RWPE1 (cell line): ENCODE measurements at places on chromosomes 1 and 21.

DNA sequence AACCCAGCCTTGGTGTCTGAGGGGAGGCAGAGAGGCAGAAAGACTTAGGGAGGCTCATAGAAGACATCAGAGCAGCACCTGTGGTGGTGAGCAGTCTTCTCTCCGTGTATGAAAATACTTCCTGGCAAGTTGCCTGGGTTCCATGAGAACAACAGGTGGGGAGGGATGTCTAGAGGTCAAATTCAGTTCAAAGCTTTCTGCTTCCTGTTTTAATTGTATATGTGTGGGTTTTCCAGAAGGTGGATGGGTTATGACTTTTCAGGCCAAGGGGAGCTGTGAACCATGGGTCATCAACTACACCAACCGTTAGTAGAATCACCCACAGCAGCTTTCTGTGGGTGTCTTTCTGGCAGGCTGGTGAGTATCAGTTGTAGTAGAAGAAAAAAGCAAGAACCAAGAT is 4.1 kb upstream of the FCRL2 start:
- DNase-seq, result no peak

DNA sequence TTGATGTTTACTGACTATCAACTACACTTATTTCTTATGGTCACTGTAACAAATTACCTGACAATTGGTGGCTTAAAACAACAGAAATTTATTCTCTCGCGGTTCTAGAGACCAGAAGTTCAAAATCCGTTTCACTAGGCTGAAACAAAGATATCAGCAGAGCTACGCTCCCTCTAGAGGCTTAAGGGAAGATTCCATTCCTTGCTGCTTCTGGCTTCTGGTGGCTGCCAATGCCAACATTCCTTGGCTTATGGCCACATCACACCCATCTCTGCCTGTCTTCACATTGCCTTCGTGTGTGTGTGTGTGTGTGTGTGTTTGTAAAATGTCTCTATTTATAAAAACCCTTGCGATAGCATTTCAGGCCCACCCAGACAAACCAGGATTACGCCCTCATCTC is 66.4 kb downstream of the LMX1A start:
- no peak for DNase-seq

DNA sequence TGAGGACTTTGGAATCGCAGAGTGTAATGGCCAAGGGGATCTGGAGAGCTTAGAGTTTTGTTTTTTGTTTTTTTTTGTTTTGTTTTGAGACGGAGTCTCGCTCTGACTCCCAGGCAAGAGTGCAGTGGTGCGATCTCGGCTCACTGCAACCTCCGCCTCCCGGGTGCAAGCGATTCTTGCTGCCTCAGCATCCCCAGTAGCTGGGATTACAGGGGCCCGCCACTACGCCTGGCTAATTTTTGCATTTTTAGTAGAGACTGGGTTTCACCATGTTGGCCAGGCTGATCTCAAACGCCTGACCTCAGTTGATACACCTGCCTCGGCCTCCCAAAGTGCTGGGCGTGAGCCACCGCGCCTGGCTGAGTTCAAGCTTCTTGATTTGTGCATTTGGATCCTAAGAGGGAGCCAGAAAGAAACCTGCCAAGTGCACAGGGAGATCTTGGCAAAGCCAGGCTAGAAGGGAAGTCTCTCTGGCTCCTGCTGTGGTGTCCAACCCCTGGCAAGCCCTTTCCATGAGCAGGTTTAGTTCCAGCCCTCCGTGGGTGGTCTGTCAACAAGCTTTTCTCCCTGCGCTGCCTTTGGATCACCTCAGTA is 852 bp downstream of the FAAH start:
- no peak for DNase-seq

DNA sequence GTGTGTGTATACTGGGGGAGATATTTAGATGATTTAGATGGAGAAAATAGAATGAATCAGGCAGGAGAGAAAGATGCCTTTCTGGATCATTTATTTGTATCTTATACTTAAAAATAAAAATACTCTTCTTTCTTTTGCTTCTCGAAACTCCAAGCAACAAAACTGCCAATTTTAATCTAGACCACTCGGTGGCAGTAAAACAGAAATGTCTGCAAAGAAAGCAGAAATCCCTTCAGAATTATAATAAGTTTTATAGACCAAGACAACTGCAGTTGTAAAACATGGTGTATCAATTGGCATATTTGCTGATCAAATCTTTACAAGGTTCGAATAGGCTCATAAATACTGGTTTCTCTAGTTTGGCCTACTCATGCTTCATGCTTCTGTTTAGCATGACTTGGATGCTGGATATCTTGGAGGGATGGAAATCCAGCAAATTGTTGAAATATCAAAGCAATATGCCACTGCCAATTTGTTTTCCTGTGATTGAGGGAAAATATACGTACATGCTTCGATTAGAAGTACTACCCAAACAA is 15.1 kb upstream of the C1orf87 start:
- no peak for DNase-seq

DNA sequence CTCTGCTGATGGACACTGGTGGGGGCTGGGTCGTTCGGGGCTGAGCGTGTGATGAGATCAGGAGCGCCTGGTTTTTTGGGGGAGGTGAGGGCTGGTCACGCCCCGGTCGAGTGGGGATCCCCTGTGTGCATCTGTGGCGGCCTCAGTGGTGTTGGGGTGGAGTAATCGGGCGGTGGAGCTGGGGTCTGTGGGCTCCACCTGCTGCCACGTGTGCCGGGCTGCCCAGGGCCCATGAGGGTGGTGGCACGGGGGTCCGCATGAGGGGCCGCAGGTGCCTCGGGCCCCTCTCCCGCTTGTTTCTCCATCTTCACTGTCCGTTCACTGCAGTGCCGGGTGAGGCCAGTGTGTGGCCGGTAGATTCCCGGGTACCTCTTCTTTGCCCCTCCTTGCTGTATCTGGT is 17.2 kb downstream of the PRKCZ start:
- no peak for DNase-seq

DNA sequence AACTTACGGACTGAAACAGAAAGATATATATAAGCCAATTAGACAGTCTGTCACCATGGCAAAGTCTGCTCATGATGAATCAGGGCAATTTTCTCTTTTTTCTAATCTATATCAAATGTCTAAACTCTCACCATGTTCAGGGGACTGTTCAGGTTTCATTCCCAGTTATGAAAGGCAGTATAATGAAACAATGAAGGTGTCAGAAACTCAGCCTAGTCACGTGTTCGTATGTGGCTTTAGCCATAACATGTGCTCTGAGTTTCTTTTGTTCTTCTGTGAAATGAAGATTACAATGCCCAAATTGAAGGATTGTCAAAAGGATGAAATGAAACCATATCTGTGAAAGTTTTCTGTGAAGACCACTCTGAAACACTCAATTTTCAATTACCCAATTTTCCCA is 392.9 kb downstream of the DSCAM start:
- DNase-seq, result no peak

DNA sequence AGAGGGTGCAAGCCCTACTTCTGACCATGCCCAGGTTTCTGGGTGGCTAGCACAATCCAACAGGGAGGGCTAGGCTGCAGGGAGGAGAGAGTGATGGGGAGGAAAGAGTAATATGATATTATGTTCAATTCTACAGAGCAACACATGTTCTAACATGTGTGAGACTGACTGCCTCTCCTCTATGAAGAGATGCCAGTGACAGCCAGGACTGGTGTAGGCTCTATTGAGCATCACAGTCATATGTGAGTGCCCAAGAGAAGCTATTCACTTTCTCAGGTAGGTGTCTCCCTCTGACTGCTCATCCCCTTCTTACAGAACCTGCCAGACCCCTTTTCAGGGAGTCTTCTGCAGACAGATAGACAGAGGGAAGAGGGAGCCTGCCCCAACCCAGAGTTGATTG is 446.1 kb downstream of the SIPA1L2 start:
- DNase-seq, result no peak

GRCh38 chr1:165610866-165611265 is 20.2 kb upstream of the MGST3 start:
- no peak for DNase-seq

DNA sequence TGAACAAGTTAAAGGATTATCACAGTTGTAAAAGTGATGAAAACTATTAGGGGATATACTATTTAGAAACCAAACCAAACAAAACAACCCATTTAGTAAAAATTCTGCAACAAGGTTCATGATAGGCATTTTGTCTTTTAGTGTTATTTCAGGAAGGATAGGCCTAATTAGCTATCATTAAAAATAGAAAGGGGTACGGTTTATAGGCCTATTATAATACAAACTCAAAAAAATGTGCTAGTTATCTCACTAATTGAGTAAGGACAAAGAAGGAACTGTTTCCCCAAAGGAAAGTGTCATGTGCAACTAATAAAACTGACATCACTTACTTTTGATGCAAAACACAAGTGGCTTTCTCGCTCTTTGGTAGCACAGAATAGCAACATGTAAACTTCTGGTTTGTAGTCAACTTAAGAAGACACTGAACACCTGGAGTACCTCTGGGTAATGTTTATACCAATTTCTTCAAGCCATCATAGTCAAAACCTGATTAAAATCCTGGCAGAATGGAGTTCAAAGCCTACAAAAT is 28.5 kb downstream of the SLC16A1 start:
- no peak for DNase-seq

GRCh38 chr21:25509862-25510261 is 97.4 kb downstream of the MRPL39 start:
- no peak for DNase-seq
